ENCODE measurements at places on chromosomes 7 and 10.

DNA sequence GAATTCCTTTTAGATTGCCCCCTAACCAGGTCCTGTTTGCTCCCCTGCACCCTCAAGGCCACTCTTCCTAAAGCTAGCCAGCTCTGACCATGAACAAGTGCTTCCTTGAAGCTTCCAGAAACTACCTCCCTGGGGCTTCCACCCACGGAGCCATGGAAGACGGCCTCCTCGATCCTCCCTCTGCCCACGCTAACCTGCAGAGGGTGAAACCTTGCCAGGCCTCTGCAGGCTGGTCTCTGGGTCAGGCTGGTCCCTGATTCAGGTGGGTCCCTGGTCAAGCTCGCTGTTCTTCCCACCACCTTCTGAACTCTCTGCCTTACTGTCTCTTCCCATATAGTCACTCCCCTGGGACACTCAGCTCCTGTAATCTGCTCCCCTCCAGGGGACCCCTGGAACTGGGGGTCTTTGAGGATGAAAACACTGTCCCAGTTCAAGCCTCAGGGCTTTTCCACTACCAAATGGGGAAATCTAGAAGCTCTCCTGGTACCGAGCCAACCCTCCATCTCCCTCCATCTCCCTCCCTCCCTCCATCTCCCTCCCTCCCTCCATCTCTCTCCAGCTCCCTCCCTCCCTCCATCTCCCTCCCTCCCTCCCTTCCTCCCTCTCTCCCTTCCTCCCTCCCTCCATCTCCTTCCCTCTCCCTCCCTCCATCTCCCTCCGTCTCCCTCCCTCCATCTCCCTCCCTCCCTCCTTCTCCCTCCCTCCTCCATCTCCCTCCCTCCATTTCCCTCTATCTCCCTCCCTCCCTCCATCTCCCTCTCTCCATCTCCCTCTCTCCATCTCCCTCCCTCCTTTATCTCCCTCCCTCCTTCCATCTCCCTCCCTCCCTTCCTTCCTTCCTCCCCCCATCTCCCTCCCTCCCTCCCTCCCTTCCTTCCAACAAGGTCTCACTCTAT, 2.9 kb downstream of the MLXIPL start:
- no peak for DNase-seq

DNA sequence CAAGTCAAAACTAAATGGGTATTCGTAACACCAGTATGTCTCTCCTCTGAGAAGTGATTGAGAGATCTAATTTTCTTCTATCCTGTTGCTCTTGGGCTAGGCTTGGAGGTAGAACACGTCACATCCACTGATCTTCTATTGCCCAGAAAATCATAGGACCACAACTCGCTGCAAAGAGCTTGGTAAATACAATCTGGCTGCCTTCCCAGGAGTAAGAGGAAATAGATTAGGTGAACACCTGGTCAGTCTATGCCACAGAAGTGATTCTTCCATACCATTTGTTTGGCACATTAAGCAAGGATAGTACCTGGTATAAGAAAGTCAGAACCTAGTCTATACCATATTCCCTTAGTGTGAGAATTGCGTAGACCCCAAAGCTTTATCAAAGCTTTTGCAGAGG, 129.3 kb upstream of the PHYHIPL start:
- no peak for DNase-seq

- DNase-seq = no peak
Observed at GRCh38 chr7:151553356-151553755, 33.7 kb upstream of the RHEB start.

DNA sequence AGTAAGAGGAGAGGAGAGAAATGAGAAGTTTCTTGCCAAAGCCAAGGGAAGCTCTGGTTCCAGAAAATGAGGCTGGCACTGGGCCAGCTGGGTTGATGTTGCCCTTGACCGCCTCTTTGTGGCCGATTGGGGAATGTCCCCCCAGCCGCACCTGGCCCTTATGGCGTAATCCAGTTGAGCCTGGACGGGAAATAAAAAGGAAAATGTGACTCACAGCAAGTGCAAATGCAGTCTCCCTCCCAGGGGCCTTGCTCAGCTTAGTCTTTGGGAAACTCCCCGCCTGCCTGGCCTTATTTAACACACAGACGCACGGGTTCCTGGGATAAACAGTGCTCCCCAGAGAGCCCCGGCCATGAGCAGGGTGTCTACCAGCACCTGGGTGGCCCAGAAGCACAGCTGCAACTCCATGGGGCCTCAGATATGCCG, 174.8 kb downstream of the KIAA1217 start:
- DNase-seq = peak; percentile 35

- DNase-seq = no peak
Observed at GRCh38 chr10:21260066-21260465, 265.4 kb downstream of the SKIDA1 start.

GRCh38 chr7:82032901-82033300, 263.1 kb upstream of the HGF start:
- no peak for DNase-seq

DNA sequence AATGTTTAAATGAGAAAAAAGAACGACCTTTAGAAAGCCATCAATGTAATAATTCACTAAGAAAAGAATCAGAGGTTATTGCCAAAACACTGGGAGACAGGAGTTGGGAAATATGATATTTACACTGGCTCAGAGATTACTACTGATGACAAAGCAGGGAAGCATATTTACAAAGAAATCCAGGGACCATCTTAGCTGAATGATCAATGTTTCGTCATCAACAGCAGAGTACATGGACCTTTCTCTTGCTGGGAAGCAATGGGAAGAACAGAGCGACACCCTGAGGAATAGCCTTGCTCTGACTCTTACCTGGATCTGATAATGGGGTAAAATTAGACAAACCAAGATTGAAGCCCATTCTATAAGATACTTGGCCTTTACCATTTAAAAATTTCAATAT, 1293.5 kb downstream of the XPNPEP1 start:
- no peak for DNase-seq

DNA sequence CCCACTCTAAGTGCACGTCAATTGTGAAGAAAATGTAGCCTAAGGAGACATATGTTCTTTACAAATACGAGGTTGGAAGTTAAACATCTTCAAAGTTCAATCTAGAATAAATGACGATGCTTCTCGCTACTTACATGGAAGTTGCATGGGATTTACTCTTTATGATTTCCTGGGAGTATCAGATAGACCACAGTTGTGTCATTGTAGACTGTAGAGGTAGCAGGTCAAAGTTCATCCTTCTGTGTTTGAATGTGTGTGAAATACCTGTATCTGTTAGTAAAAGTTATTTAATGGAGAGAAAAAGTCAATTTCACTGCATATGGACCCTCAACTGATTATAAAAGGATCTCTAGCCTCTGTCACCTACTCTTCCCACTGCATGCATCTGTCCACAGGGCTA, 112.6 kb downstream of the C1GALT1 start:
- no peak for DNase-seq

DNA sequence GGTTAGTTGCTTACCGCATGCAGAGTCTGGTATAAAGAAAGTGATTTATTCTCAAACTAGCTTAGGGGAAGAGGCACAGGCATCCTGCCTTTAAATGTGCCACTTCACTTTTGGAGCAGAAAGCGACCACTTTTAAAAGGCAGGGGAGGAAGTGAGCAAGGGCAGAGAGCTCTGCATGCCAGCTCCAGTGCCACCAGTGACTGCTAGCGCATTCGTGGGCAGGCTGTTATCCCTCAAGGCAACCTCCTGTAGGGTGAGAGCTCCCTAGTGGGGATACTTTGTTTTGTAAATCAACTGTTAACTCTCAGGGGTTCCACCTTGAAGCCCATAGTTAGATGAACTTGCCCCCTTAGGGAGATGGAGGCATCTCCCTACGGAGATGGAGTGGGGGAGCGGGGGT, 29.4 kb upstream of the GRB10 start:
- no peak for DNase-seq

DNA sequence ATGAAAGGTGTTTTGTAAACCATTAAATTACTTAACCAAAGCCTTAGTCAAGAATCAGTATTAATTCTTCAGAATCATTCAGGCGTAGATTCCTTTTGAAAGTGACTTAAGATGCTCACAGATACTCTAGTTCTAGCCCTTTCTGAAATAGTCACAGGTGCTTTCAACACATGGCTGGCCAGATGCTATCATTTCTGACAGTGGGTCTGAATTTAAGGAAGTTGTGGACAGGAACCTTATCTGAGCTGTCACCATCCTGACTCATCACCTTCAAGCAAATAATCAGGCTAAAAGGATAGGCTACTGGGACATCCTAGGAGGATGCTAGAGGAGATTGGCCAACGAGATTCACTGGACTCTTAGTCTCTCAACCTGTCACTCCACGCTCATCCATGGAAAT, 501.5 kb downstream of the LRMDA start:
- DNase-seq = no peak

GRCh38 chr7:91683823-91684222, 196.7 kb downstream of the MTERF1 start:
- DNase-seq = peak; percentile 58

DNA sequence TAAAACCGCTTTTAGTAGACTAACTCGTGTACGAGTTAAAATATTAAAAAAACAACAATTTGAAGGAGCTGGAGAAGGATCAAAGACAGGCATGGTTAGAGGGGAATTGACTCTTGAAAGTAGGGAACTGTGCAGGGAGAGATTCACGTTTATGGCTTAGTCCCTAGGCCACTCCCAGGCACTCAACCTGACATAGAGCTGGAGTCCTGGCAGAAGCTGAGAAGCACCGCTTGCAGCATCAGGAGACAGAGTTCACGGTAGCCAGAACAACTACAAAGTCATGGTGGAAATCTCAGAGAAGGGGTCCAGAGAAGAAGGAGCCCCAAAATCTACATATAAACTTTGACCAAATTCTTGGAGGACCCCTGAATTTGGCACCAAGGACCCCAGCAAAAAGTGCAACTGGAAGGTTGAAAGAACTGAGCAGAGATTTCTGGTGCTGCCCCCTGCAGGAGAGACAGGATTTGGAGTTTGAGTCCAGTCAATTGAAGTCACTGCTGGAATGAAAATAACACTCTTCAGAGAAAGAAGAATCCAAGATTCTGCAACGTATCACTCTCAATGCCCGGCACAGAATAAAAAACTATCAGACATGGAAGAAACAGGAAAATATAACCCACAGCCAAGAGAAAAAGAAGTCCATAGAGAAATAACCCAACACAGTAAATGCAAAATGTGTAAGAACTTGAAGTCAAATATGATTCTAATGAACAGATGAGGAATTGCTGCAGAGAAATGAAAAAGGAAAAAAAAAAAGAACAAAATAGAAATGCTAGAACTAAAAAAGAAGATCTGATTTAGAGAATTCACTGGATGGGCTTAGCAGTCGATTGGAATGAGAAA, 493.3 kb upstream of the PODXL start:
- no peak for DNase-seq

DNA sequence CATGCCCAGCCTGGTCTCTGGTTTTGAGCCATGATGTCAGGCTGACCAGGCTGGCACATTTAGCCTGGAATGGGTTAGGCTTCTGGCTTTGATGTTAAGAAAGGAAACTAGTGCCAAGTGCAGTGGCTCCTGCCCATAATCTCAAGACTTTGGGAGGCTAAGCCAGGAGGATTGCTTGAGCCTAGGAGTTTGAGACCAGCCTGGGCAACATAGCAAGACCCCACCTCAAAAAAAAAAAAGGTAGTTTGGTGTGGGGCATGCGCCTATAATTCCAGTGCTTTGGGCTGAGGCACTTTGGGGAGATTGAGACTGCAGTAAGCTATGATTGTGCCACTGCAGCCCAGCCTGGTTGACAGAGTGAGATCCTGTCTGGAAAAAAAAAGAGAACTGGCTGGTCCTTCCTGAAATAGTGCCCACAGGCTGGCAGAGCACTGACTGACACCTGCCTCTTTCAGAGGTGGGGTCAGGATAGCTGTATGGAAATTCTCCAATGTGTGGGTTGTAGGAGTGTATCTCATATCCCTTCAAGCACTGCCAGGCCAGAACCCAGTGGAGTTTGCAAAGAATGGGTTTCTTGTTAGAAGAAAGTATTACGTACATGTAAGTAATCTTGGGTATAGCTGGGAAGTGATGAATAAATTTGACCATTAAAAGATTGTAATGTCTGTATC, 61.3 kb downstream of the KAT6B start:
- no peak for DNase-seq

- no peak for DNase-seq
Observed at GRCh38 chr10:110410329-110411046, 87.2 kb upstream of the DUSP5 start.

DNA sequence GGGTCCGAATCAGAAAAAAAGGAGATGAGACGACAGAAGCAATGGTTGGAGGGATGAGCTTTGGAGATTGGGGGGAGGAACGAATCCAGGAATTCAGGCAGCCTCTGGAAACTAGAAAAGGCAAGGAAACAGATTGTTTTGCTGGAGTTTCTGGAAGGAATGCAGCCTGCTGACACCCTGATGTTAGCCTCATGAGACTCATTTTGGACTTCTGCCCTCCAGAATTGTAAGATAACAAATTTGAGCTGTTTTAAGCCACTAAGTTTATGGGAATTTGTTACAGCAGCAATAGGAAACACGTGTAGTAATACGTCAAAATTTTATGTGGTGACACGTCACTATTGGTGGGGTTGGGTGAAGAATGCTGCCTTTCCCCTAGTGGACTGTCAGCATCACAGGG, 25.6 kb upstream of the NPS start:
- DNase-seq = no peak

GRCh38 chr7:136228171-136228570, 251.0 kb upstream of the MTPN start:
- no peak for DNase-seq

All from KG1 (cell line).